Bronchial epithelial cell (primary cell): ENCODE measurements at places on chromosomes 2 and 18.

GRCh38 chr2:173048897-173049661, 26.6 kb upstream of the MAP3K20 start:
- DNase-seq, result peak; percentile 99

- DNase-seq, result no peak
These were observed 29.5 kb downstream of the RMC1 start for GRCh38 chr18:23532848-23533247.

DNA sequence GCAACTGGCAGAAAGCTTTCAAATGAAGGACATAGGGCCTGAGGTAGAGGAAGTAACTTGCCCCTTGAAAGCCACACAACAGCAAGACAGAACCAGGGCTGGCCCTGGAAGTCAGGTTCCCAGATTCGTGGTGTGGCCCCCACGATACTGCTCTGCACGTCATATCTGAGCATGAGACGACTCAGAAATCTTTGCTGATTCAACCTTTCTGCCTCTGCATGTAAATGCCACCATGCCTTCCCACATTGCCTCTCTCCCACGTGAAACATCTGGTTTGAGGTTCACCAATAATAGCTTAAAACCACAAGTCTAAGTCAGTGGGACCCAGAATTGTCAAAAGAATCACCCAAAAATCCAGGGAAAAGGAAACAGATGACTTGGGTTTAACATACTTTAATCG, 214.0 kb upstream of the TRIB2 start:
- DNase-seq, result no peak

DNA sequence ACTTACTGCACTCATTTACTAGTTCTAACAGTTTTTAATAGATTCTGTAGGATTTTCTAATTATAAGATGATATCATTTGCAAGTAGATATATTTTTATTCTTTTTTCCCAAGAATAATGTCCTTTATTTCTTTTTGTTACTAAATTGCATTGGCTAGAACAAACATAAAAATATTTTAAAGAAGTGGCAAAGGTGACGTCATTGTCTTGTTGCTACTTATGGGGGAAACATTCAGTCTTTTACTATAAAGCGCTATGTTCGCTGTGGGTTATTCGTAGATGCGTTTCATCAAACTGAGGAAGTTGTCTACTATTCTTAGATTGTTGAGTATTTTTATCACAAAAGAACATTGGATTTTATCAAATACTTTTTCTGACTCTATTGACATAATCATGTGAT, 765.2 kb upstream of the POU3F3 start:
- no peak for DNase-seq

DNA sequence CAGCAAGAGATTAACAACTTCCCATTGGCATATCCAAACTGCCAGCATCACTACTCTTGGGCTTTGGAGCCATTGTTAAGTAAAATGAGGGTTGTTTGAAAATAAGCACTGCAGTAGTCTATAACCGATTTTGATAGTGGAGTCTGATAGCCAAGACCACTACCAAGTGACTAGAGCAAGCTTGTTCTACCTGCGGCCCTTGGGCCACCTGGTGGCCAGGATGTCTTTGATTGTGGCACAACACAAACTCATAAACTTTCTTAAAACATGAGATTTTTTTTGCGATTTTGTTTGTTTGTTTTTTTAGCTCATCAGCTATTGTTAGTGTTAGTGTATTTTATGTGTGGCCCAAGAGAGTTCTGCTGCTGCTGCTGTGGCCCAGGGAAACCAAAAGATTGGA, 11.0 kb downstream of the UBE2E3 start:
- no peak for DNase-seq

DNA sequence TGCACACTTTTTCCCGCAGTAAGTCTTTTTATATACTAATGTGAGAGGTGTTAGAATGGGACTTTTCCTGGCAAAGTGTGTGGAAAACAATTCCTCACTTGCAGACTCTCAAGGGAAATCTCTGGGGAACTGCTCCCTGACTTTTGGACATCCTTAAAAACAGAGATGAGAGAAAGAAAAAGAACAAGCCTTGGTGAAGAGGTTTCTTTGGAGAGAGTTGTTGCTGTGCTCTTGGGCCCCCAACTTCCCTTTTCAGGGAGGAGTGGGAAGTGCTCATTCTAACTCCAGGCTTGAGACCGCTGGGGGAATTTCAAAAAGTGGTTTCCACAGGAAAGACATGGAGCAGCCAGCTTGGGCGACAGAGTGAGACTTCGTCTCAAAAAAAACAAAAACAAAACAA, 142.6 kb upstream of the SPRED2 start:
- DNase-seq, result no peak

DNA sequence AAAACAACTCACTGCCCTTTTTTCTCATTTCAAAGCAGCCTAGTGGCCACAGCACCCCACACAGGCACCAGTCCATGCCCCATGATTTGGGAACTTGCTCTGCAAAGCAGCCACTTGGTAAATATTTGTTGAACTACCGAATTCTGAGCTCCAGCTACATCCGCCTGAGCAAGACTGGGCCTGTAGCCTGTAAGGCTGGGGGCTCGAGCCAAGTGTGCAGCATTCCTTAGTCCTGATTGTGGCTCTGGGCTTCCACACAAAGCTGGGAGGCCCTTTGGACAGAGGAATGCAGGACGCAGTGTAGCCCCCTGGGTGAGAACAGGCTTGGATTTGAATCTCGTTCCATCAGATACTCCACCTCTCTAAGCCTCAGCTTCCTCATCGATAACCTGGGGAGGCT, 88.4 kb downstream of the ACTR2 start:
- DNase-seq, result peak; percentile 97

- no peak for DNase-seq
These were observed 179.6 kb downstream of the ASB1 start for GRCh38 chr2:238606311-238606710.

DNA sequence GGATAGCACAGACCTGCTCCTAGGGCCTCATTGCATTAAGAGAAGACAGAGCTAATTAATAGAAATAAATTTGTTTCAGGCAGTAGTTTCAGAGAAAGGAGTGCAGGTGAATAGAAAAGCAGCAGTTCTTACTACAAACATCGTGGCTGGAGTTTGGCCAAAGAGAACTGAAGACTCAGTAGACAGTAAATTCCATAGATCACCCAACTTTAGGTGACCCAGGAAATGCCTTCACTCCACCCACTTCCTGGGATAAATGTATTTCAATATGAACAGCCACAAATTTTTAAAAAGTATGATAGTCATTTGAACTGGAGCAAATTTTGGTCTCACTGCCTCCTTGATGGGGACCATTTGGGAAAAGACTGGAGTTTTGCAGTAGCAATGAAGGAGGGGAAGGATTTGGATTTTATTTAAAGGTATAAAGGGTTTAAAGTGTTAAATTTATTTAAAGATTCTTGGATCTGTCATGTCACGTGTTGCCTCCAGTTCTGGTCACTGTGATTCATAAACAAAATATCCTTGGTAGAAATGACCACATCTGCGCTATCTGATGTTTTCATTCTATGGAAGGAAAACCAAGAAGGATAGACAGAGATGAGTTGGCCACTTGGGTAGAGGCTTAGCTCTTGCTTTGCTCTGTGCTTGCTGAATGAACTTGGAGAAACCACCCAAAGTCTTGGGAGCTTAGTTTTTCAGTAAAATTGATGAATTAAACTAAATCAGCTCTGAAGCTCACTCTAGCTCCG, 390.2 kb downstream of the THSD7B start:
- peak; percentile 39 for DNase-seq

DNA sequence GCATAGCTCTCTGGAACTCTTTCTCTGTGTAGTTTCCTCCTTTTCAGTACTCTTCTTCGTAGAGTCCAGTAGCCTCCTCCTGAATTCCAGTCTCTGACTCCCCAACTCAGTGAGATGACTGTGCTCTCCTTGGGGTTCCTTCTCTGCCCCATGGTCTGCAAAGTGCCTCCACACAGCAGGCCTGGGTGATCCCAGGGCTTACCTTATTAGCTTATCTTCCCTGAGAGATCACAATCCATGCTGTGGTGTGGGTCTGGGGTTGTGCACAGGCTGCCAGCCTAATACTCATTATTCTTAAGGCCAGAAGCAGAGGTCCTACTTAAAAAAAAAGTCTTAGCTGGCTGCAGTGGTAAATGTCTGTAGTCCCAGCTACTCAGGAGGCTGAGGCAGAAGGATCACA, 4.6 kb upstream of the GPR39 start:
- DNase-seq, result no peak

DNA sequence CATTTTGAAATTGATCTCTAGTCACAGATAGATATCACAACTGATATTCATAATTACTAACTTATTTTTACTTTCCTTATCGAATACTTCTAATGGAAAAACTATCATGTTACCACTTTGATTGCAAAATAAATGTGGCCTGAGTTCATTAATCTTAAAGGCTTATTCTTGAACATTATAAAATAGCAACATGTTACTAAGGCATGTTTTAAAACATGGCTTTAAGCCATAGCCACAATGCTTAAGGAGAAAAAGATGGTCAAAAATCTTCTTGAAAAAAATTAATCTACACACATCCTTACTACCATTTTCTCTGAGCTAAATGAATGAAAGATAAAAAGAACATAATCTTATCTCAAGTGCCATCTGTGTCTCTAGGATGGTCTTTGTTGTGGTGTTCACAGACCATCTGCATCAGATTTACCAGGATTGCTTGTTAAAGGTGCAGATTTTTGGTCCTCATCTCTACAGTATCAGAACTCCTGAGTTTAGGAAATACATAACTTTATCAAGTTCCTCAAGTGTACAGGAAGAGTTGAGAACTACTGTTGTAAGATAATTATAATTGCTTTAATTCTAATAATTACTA, 15.3 kb downstream of the MTX2 start:
- no peak for DNase-seq

DNA sequence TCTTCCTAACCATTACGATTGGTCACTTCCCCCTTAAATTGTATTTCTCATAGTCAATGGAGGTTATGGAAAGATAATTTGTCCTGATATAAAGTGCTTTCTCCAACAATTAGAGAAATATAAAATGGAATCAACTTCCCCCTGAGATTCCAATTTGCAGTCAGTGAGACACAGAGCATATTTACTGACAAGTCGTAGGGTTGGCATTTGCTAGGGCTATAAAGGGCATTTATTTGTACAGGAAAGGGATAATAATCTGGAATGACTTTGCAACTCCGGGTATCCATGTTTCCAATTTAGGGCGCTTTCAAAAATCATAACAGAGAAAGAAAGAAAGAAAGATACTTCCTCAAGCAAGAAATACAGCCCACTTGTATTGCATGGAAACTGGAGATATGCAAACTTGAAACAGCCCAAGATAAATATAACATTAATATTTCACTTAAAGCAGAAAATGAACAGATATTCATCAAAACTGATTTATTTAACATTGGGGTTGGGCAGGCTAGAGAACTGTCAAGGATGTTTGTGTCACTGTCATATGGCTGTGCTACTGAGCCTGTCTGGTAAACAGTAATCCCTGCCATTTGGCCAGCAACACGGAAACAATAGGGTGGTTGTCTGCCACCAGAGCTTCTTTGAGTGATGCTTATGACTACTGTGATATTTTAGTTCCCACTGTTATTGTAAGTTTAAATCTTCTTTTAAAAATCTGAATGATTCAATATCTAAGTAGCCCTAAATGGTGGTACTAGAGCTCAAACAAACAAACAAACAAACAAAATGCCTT, 621.8 kb downstream of the LRP1B start:
- no peak for DNase-seq

GRCh38 chr2:173496746-173497145, 142.1 kb downstream of the CDCA7 start:
- no peak for DNase-seq

DNA sequence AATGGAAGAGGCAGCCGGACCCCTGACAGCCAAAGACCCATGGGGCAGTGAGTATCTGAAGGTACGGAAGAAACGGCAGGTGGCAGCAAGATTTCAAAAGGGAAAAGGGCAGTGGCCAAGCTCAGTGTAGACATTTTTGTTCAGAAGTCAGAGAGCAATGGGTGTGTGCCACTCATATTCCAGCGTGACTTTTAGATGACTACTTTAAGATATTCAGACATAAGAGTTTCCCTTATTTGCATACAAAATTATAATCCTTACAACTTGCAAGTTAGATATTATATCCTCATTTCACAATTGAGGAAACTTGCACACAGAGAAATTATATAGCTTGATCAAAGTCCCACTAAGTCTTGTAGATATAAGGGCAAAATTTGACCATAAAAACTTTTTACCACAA, 60.7 kb upstream of the CYTIP start:
- DNase-seq, result no peak

DNA sequence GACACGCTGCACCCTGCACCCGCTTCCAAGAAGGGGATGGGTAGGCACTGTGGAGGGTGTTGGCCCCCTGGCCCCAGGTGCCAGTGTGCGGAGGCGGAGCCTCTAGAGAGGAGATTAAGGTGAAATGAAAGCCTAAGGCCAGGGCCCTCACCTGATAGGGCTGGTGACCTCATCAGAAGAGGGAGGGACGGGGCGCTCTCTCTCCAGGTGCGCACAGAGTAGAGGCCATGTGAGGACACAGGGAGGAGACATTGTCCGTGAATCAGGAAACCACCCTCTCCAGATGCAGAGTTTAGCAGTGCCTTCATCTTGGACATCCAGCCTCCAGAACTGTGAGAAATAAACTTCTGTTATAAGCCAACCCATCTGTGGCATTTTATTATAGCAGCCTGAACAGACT, 62.3 kb downstream of the PSMG2 start:
- DNase-seq, result peak; percentile 10

DNA sequence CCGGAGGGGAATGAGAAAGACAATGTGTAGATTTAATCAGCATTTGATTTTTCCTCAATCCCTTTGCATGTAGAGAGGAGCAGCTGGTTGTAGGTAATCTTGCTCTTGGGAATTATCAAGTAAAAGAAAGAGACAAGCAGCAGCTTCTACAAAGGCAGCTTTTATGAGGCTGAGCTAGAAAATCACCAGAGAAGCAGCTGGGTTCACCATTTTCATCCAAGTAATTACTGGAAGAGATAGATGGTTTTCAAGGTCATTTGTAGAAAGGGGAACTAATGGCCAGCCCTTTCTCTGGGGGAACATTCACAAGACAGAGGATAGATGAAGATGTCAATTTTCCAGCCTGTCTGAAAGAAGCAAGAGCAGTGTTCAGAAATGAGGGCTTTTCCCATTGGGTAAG, 113.0 kb downstream of the RND3 start:
- no peak for DNase-seq

DNA sequence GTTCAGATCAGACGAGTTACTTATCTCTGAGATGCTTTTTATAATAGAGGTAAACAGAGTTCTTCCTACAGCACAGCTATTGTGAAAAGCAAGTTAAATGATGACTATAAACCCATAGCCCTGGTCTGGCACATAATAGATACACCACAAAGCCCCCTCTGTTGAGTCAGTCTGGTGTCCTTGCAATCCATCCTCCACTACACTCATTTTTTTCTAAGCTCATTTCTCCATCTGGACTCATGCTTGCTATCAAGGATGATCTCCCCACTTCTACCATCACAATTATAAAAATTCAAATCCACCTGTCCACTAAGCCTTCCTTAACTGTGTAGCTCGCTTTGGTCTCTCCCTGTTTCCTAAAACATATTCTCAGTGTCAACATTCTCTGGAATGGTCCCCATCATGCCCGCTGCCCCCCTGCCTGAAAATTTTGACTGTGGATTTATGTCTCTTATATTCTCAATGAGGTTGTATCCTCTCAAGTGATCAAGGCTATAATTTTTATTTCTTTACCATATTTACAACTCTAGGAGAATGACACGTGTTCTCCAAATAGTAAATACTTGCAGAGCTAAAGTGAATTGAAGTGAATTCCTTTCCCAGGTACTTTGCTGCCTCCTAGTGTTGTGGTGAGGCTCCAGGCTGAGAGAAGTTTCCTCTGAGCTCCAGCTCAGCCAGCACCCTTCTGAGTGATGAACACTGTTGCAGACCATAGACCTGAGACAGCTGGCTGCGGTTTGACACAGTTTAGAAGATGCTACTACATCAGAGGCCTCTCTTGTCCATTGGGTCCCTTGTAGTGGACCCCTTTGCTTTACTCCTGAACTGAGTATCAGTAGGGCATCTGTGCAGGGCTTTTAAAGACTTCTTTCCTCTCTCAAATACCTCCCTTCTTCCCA, 108.7 kb downstream of the DPP10 start:
- peak; percentile 54 for DNase-seq
